NCI-H2171 treated with DMSO at 0.1 percent for 48 hours (cell line): ENCODE measurements at places on chromosomes 4 and X.

DNA sequence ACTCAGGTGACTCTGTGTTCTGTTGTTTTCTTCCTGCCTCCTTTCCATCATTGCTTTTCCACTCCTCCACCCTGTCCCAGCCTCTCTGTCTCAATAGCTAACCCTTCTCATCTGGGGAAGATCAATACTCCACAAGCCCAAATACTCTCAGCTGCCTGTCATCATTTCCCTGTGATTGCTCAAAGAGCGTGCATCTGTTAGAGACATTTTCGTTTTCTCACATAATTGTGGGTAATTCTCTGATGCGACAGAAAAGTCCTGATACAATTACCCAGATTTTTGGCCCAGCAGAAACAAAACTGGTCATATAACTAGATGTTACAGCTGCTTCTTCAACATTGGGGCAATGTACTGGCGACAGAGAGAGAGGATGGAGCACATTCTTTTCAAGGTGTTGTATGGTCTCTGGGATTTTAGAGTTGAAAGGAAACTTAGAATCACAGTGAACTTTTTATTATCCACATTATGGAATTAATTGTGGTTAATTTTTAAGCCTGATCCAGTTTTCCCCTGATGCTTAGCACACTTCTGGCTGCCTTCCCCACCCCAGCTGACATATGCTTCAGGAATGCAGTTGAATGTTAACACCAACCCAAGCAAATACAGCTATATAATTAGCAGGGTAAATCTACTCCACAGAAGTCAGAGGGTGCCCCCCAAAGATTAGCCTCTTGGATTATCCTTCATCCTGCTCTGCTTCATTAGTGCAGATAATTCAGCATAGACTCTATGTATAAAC is 171.4 kb upstream of the ANXA3 start:
- DNase-seq, result no peak

DNA sequence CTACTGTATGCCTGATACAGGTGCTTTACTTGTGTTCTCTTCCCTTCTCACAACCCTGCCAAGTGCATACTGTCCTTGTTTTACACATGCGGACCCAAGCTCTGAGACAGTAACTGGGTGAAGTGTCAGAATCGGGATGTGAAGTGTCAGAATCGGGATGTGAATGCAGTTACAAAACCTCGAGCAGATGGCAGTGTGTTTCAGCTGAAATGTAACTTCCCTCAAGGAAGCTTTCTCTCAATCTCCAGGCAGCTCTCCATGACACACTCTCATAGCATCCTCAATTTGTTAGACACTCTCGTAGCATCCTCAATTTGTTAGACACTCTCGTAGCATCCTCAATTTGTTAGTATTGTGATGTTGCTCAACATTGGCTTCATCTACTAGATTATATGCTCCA is 1.1 kb upstream of the HPSE start:
- DNase-seq, result peak; percentile 23

- no peak for DNase-seq
Measured at GRCh38 chr4:75512386-75513211, 1.6 kb downstream of the RCHY1 start.

DNA sequence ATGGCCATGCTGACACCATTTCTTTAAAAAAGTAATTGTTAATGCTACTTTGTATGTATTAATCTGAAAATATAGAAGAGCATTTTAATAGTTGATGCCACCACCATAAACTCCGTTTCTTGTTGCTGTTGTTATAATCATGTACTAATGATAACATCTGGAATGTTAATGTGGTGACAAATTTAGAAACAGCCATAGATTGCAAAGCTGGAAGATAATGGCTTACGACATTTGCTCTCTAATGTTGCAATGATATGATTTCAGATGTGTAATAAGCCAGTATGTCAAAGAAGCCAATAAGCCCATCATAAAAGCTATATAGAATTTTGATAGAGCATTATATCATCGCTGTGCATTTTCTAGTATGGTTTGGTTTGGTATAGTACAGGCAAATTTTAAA is 579.4 kb upstream of the ZFP42 start:
- no peak for DNase-seq

- DNase-seq, result peak; percentile 15
Measured at GRCh38 chrX:107025545-107025944, 25.5 kb upstream of the MORC4 start.

DNA sequence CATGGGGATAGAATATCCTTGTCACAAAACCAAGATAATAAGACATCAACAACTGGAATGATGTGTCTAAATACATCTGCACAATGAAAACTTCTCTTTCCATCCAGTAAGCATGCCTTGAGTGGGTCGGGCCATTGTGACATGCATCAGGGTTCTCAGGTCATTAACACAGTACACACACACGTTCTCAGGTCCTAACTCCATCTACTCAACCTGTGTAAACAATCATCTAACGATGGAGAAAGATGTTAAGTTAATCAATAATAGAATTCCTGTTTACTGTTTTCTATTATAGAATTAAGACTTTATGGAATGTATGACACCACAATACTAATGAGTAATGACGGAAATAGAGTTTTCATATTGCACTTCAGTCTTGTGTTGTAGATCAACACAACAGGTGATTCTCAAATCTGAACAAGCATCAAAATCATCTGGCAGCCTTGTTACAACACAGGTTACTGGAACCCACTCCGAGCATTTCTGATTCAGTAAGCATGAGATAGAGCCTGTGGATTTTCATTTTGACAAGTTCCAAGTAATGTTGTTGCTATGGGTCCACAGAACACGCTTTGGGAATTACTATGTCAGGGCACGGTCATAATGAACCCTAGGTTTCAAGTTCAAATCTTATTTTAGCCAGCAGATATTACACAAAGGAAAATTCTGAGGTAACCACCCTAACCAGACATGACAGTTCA is 315.8 kb upstream of the TEX13C start:
- no peak for DNase-seq

DNA sequence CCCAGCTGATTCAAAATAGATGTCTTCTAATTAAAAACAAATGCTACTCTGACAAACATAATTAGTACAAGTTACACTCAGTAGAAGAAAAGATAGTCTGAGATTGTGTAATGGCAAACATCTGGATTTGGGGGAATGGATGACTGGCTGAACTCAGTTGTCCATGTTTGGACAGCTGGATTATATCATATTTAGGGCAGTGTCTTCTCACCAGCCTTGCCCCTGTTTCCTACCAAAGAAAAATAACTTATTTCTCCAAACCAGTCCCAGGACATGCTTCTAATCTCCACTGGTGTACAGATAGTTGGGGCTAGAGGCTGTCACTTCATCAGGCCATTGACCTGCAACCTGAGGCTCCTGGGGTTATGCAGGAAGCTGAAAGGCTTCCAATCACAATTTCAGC is 237.3 kb downstream of the USP46 start:
- no peak for DNase-seq

GRCh38 chr4:90876296-90876695 is 749.1 kb downstream of the CCSER1 start:
- DNase-seq, result no peak

DNA sequence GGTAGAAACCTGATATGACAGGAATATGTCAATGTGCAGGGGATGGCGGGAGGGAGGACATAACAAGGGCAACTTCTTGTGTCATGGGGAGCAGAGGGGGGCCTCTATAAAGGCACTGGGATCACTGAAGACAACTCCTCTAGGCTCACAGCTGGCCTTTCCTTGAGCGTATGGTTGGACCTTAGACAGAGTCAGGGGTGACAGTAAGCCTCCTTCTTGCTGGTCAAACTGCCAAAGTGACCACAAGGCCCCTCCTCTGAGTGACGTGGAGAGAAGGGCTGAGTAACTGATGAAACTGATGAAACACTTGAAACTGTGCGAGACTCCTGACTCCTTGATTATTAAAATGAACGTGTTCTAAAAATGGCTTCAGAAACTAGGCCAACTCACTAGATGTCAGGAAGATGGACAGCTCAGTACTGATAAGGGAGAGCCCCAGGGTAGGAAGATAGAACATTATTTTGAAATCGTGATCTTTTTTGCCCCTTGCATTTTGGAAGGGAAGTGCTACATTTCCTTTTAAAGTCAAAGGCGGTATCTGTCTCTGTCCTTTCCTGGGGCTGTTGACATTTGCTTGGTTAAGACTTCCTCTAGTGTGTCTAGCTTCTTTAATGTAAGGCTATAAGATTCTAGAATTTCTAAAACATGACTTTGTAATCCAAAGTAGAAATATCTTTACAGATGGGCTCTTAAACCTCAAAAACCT is 1.6 kb downstream of the RAB33A start:
- DNase-seq, result no peak

GRCh38 chrX:17361620-17362019 is 13.4 kb upstream of the NHS start:
- peak; percentile 17 for DNase-seq

DNA sequence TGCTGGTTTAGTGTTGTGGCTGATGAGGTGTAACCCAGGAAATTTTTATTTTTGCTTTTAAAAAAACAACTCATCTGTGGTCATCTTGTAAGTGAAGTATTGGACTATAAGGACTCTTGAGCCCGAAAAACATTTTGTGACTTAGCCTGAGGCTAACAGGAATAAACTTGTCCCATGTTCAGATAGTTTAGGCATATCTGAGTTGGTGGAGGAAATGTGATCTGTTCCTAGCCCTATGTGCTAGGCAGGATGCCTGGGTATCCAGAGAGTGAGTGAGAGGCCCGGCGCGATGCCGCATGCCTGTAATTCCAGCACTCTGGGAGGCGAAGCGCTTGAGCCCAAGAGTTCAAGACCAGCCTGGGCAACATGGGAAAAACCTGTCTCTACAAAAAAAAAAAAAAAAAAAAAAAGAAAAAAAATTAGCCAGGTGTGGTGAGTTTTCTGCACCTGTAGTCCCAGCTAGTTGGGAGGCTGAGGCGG is 3.7 kb downstream of the SMS start:
- DNase-seq, result no peak

GRCh38 chrX:16067886-16068515 is 55.4 kb upstream of the GRPR start:
- no peak for DNase-seq

- no peak for DNase-seq
Measured at GRCh38 chrX:6307156-6307555, 78.5 kb upstream of the NLGN4X start.

DNA sequence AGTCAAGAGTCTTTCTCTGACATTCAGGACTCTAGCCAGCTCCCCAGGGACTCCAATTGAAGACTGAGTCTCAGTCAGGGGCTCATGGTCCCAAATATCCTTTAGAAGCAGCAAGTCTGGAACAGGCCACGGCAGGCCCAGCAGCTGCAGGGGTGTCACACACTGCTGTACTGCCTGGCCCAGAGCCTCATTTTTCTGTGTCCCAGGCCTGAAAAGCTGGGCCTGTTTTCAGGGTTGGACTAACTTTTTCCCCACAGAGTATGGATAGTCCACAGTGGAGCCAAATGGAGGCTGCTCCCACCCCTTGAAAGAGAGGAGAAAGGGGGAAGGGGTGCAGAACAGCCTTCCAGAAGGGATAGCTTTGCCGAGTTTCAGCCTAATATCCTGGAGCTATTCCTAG is 146.8 kb upstream of the NALF2 start:
- DNase-seq, result no peak

- no peak for DNase-seq
Measured at GRCh38 chr4:76233083-76233482, 18.4 kb upstream of the FAM47E start.

DNA sequence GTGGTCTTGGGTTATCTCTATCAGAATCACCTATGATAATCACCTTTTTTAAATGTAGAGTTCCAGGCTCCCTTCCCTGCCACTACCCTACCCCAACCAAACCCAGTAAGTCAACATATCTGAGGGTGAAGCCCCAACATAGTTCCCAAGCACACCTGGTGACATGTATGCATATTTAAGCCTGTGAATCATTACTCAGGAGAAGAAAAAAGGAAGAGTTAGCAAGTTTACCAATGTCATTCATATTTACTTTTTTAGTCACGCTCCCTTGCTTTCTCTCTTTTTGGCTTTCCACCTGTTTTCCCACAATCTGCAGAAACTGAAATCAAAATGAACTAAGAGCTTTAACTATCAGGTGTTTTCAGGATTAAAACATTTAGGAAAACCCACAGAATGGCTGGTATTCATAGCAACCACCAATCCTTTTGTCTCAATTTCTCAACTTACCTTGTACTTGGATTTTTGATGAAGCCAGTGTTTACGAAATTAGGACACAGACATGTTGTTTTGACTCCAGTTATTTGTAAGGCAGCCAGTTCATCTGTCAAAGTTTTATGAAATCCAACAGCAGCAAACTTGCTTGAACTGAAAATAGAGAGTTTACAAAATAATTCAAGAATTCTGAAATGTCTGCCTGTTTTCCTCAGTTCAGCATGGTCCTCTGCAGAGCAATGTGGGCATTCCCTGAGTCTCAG is 34.0 kb downstream of the HSD17B11 start:
- DNase-seq, result no peak

DNA sequence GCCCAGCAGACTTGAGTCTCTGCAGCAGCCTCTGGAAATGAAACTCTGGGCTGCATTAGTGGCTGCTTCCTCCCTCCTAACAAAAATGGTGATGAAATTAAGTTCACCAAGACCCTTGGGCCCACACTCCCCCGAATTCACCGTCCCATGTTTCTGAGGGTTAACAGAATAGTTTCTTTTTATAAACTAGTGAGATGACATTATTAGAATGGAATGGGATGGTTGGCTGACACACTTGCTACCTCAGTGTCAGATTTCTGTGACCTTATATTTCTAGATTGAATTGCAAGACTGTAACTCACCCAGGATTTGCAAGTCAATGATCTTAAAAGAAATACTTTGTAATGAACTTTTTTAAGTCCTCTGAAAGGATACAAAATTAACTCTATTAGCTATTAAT is 127.1 kb downstream of the SHROOM3 start:
- DNase-seq, result no peak

DNA sequence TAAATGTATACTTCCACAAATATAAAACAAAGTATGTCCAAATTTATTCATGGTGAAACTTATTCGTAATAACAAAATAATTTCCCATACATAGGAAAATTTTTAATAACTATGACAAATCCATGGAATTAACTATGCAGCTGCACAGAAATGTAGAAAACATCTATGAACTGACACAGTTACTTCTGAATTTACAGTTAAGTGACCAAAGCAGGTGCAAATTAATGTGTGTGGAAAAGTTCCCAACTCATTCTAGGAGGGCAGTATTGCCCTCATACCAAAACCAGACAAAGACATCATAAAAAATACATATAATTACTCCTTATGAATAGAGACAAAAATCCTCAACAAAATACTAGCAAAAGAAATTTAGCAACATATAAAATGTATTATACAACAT is 12.5 kb downstream of the LDOC1 start:
- no peak for DNase-seq

DNA sequence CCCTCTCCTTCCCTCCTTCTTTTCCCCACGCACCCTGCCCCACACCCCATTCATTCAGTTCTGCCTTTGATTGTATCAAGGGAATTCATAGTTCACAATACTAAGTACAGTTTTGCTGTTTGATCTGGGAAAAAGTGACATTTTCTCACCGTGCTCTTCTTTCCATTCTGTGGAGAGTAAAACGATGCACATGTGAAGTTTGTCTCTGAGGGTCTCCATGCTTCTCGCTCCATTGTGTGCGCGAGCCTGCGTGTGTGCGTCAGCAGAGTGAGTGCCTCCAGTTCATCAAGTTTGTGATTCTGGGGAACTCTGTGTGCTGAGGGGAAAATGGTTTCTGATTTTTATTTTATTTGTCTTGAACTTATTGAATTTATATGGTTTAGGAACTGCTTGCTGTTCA is 1.9 kb downstream of the STK26 start:
- no peak for DNase-seq

- no peak for DNase-seq
Measured at GRCh38 chr4:152805818-152806217, 26.1 kb downstream of the ARFIP1 start.

GRCh38 chrX:151359931-151360871 is 36.8 kb upstream of the VMA21 start:
- DNase-seq, result peak; percentile 1

GRCh38 chr4:73244945-73245601 is 13.5 kb downstream of the ANKRD17 start:
- no peak for DNase-seq
